ENCODE measurements at places on chromosomes 11 and 22.

DNA sequence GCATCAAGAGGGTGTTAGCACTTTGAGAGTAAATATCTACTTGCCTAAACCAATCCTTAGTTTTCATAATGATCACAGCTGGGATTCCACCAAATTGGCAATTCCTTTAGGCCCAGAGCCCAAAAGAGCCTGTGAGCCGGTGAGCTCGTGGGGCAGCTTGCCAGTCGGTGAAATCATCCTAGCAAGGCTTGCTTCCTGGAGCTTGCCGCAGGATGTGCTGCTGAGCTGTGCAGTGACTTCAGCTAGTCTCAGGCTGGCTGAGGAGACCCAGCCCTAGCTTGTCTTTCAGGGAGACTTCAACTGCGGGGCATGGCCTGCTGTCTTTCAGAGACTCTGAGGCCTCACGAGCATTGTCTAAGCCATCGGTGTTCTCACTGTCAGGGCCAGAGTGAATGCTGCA lies 73.6 kb upstream of the SUSD2 start:
- DNase-seq, result no peak

GRCh38 chr11:68776442-68777235 lies 25.3 kb upstream of the TESMIN start:
- no peak for DNase-seq

- peak; percentile 42 for DNase-seq
Measured at GRCh38 chr11:72040491-72041363, 39.6 kb downstream of the NUMA1 start.

DNA sequence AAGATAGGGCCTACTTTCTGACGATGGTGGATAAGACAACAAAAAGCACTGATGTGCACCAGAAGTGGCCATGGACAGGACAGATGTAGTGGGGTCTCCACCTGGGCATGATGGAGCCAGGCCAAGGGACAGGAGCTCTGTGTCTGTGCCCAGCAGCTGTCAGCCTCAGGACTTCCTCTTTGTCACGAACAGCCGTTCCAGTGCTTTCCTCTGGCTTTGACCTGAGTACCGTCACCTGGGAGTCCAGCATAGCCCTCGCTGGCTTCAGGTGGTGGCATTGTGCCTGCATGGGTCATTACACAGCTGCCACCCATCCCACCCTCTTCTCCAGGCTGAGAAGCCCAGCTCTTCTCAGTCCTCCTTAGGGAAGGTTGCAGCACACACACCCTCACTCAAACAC lies 137.8 kb downstream of the GRIK4 start:
- no peak for DNase-seq

Measured in stimulated activated CD4-positive, alpha-beta T cell treated with anti-CD3 and anti-CD28 coated beads, Interleukin-15, amount 100 ng/mL, for 48 hours (primary cell).